ENCODE measurements at places on chromosomes 5 and 9.

- DNase-seq = peak; percentile 52
Measured at GRCh38 chr9:107422189-107423185, 67.1 kb downstream of the KLF4 start.

DNA sequence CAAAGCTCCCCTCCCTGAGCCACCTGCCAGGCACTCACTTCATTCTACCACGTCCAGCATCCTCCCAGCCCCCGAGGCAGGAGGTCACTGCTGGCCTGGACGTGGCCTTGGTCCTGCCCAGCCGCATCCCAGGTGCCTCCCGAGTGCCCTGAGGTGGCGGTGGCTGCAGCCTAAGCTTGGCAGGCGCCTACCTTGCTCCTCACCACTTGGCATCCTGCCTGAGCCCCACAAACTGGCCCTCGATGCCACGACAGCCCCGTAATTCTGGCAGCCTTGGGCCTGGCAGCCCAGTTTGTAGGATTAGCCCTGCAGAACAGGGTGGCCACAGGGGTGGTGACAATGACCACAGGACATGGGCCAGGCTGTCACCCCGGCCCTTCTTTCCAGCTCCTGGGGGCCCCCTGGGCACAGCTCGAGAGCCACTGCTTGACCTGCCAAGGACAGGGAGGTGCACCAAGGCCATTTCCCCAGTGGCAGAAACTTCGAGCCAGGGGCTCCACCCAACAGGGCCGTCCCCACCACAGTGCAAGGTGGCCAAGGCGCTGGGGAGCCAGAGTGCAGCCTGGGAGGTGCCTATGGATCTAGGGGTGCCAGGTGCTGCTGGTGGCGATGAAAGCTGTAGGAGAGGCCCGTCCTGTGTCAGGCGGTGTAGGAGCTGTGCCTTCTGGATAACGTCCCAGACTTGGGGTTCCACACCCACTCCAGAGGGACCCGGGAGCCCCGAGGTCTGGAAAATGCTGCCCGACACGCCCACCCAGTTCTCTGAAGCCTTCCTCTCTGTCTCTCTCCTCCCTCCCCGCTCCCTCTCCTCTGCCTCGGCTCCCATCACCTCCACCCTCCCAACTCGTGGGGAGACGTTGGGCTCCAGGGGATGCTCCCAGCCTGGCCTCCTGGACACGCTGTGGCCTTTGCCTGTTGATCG lies 18.4 kb downstream of the NKD2 start:
- DNase-seq = no peak

DNA sequence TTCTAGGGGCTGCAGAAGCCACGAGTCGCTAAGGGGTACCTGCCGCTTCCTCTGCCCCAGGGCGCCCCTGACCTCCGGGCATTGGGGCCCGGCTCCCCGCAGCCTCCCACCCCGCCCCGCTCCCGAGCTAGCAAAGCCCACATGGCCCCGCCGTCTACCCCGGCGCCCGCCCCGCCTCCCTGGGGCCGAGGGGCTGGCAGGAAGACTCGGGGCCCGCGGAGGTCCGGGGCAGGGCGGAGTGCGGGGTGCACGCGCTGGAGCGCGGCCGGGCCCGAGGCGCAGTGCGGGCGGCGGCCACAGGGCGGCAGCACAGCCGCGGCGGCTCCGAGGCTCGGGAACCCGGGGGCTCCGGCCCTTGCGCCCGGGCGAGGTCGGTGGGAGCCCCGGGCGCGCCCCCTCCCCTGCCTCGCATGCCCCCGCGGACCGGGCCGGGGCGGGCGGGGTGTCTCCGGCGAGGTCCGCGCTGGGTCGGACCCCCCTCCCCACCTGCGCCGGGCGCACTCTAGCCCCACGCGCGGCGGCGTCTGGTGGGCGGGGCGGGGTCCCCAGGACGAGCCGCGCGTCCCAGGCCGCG lies 6.7 kb downstream of the NRARP start:
- no peak for DNase-seq

DNA sequence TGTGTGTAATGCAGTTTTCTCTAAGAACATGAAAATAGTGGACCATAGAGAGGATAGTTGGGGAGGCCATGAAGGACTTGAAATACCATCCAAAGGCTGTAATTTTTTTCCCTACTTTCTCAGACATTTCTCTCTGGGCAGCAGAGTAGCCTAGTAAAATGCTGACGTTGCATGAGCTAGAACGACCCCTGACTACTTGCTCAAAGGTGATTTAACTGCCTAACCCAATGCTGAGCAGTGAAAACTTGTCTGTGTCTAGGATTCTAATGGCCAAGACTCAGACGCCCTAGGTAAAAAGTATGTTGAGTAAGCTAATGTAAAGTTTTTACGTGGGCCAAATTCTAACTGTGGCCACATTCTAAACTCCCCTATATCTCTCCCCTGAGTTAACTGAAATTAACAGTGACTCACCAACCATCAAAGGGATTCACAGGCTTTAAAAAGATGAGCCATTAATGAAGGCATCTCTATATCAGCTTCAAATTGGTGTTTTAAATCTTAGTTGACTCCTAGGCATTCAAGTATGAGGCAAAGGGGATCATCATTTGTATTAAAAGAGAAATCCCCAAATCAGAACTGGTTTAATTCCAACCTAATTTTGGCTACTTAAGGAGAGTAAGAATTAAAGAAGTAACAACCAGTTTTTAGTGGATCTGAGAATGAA lies 121.0 kb upstream of the GAS1 start:
- no peak for DNase-seq

GRCh38 chr5:126389179-126389578 lies 34.0 kb upstream of the GRAMD2B start:
- no peak for DNase-seq

- DNase-seq = no peak
Measured at GRCh38 chr5:128687930-128688329, 149.9 kb upstream of the FBN2 start.

DNA sequence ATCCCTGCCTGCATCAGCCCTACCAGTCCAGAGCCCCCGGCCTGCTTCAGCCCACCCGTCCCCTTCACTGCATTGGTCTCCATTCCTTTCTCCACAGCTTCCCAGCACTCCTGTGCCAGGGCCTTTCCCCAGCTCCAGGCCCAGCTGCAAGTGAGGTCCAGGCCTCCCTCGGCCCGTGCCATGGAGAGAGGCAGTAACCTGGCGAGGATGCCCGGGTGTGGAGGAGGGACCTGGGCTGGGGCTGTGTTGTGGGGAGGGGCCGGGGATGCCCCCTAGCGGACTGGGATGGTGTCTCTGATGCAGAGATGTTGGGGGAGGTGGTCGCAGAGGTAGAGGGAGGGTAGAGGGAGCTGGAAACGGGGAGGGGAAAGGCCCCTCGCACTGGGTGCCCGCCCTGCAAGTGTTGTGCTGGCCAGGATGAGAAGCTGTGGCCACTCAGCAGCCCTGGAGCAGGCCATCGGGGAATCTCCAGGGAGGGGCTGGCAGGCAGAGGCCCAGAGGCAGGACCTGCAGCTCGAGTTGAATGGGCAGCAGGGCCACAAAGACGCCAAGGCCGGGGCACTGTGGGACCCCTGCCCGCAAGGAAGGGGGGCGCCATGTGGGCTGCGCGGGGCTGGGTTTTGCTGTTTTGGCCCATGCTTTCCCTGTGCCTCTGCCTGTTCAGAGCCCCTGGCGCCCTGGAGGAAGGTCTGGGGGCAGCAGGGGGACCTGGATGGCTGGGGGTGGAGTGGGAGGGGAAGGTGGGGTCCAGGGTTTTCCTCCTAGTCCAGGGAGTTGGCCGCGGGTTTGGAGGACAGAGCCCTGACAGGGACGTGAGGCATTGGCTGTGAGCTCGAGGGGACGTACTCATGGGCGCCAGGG lies 26.0 kb upstream of the NKD2 start:
- DNase-seq = no peak

GRCh38 chr9:114680259-114681001 lies 1.6 kb downstream of the TEX48 start:
- no peak for DNase-seq

- no peak for DNase-seq
Measured at GRCh38 chr9:3409453-3409852, 116.3 kb downstream of the RFX3 start.

DNA sequence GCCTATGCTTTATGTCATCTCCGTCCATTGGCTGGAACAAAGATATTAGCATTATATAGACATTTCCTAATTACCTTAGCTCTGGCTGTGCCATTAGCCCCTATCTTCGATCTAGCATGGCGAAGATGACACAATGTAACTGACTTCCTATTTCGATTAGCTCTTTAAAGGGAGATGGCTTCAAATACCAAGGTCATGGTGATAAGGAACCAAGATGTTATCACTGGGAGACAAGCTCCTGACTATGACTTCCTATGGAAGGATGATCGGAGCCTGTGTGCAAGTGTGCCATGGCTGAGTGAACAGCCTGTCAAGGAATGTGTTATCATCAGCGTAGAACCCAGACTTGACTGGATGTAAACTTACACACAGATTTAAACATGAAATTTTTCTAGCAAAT lies 602.1 kb downstream of the PSAT1 start:
- DNase-seq = no peak

GRCh38 chr9:34381323-34381722 lies 4.6 kb upstream of the MYORG start:
- no peak for DNase-seq

DNA sequence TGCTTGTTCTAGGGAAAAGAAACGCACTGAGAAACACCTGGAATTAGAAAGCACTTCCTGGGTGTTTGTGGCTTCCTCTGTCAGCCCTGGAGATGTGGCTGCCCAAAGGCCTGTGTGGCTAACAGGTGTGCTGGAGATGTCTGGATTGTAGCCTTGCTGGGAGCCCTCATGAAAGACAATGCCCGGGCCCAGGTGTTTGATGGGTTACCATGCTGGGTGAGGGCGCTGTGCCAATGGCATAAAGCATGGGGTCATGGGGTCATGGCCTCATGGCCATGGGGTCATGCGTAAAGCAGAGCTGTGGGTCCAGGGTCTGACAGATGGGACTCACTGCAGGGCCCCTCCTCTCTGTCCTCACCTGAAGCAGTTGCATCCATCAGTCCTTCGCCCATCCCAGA lies 21.6 kb downstream of the ANKRD33B start:
- DNase-seq = no peak

DNA sequence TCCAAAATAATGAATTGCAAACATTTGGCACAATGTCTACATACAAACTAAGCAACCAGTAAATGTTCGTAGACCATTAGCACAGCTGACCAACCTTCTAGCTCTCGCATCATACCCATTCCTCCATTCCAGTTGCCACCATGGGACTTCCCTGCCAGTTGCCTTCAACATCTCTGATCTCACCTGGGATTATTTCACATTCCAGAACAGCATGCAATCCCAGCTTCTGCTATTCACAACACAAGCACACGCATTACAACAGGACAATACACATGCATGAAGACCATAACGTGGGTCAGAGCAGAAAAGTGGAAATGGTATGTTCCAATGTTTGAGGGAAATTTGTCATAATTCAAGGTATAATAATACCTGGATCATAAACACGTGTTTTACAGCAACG lies 848.2 kb upstream of the DMAC1 start:
- no peak for DNase-seq

GRCh38 chr5:100517301-100517974 lies 17.7 kb upstream of the FAM174A start:
- no peak for DNase-seq

DNA sequence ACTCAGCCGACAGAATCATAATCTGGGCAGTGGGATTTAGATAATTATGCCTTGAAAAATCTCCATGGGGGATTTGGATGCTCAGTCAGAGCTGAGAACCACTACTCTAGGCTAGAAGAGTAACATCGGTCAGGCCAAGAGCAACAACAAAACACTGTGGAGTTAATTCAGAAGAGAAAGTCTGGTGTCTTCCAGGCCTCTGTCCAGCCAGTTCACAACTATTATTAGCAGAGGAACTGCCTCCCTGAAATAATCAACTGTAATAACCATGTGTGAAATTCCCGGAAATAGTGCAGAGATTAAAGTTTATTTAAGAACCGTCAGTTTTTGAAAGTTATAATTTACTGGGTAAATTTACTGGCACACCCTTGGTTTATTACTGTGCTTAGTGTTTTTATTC lies 8.2 kb upstream of the MARCHF3 start:
- DNase-seq = no peak

GRCh38 chr9:19445452-19445851 lies 36.6 kb downstream of the ACER2 start:
- no peak for DNase-seq

- DNase-seq = no peak
Measured at GRCh38 chr9:69627281-69627680, 44.9 kb downstream of the APBA1 start.

DNA sequence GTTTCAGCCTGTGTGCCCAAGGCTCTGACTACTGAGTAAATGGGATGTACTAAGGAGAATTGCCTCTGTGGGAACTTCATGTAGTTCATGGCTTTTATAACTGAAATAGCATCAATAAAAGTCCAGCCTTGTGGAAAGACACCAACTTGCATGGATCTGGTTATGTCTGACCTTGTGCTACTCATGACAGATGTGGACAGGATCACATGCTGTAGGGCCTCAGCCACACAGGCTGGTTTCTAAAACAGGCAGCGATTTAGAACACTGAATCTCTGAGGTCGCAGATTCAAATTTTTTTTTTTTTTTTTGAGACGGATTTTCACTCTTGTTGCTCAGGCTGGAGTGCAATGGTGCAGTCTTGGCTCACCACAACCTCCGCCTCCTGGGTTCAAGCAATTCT lies 66.5 kb upstream of the SPIN1 start:
- no peak for DNase-seq

- no peak for DNase-seq
Measured at GRCh38 chr5:111422245-111422644, 90.1 kb downstream of the STARD4 start.

- peak; percentile 84 for DNase-seq
Measured at GRCh38 chr5:57841676-57842363, 359.2 kb upstream of the ACTBL2 start.

- peak; percentile 81 for DNase-seq
Measured at GRCh38 chr5:59380350-59380951, 513.1 kb downstream of the PDE4D start.

DNA sequence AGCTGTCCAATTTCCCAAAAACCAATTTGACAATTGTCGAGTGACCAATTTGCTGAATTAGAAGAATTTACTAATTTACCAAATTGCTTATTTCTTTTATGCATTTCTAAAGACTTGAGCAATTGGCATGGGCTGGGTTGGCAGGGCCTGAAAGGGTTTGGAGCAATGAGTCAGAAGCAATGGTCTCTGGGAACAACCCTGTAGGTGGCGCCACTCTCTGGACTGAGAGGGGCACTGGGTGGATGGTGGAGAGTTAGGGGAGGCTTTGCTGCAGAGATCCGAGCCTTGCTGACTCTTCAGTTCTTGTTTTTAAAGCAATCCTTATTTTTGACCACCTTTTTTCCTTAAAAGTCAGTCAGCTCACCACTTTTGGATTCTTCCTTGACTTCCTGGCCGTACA lies 71.5 kb upstream of the RPS23 start:
- no peak for DNase-seq

DNA sequence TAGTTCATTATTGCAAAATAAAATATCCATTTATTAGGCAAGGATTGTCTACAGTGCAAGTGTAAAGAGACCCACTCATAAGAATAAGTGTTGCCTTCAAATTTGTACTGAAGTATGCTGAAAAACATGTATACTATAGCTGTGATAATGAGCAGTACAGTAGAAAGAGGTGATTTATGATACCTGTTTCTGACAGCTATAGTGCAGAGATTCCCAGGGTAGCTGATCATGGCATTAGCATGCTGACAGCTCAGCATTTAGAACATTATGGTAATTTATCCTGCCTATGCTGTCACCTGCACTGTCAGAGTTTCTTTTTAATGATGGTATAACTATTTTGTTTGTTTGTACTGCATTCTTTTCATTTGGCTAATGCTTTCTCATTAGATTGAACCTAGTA lies 177.6 kb upstream of the TLX3 start:
- no peak for DNase-seq
